ENCODE measurements at places on chromosomes 11 and 22.

GRCh38 chr22:39434721-39435120 lies 22.1 kb upstream of the MGAT3 start:
- no peak for DNase-seq

- no peak for DNase-seq
These were observed 3.2 kb upstream of the RTN4R start for GRCh38 chr22:20271114-20271994.

DNA sequence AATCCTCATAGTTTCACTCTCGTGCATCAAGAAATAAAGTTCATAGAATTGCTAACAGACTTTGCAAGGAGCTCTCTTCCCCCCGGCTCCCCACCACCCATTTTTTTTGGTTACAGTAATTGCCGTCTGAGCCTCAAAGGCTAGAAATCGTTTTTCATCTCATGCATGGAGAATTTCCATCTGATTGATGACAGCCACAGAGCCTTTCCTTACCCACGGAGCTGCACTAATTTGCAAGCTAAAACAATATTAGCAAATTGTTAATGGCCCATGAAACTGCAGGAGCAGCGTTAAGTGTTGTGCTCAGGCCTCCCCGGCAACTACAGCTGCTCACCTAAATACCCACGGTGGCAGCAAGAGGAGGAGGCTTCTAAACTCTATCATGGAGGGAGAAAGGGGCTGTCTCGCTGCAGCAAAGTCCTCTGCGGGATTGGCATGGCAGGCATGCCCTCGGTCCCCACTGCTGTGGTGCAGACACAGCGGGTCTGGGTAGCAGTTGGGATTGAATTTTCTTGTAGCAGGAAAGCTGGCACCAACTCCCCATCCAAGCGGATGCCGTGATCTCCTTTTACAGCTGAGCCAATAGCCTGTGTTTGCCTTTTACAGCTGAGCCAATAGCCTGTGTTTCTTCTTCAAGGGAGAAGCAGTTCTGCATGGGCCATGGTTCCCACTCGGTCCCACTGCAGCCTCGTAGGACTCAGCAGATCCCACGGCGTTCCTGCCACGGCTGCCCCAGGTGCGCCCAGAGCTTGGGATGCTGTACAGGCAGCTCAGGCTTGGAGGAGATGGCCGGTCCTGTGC lies 412.3 kb downstream of the BRD1 start:
- no peak for DNase-seq

- DNase-seq, result no peak
These were observed 20.9 kb upstream of the KIAA0930 start for GRCh38 chr22:45261407-45262088.

DNA sequence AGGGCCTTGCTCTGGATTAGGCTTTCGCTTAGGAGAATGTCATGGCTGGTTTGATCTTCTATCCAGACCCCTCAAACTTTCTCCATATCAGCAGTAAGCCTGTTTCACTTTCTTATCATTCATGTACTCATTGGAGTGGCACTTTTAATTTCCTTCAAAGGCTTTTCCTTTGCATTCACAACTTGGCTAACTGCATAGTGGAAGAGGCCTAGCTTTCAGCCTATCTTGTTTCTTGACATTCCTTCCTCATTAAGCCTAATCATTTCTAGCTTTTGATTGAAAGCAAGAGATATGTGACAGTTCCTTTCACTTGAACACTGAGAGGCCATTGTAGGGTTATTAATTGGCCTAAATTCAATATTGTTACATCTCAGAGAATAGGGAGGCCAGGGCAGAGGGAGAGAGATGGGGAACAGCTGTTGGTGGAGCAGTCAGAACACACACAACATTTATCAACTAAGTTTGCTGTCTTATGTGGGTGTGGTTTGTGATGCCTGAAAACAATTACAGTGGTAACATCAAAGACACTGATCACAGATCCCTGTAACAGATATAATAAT lies 37.7 kb upstream of the APOBEC3A start:
- no peak for DNase-seq

- no peak for DNase-seq
These were observed 38.6 kb upstream of the LRRC32 start for GRCh38 chr11:76708972-76709660.
